ENCODE measurements at places on chromosomes 16 and 17.

GRCh38 chr16:89381788-89382187 is 108.6 kb downstream of the ANKRD11 start:
- DNase-seq = no peak
- peaks cover 62% of the 10 kb centered on the region for H3K4me1 ChIP-seq
- no peak overlapping the region for H3K4me3 ChIP-seq
- H3K36me3 ChIP-seq = no peaks in the 10 kb centered on the region

GRCh38 chr16:73048292-73049080 is 558 bp upstream of the ZFHX3 start:
- no peaks in the 10 kb centered on the region for H3K36me3 ChIP-seq
- DNase-seq = no peak
- peak overlapping the region; percentile 86 for H3K4me3 ChIP-seq
- peak overlapping the region; percentile 95 for H3K27ac ChIP-seq
- peaks cover 47% of the 10 kb centered on the region for H3K4me1 ChIP-seq
- no peaks in the 10 kb centered on the region for H3K27me3 ChIP-seq

DNA sequence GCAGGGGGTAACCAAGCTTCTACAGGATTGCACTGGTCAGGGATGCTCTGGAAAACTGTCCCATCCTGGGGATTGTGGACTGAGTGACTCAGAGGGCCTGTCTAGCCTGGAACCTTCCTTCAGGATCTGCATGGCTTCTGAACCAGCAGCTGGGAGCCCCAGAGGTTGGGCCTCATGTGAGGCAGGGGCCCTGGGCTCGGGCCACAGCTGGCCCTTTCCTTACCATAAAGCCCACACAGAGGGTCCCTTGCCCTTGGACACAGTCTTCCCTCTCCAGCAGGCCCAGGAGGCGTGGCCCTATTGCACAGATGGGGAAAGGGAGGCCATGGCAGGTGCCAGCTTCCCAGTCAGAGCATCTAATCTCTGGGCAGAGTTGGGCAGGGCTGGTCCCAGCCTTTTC is 30.5 kb downstream of the ADCY7 start:
- H3K27ac ChIP-seq = no peak overlapping the region
- H3K4me1 ChIP-seq = no peaks in the 10 kb centered on the region
- peak; percentile 45 for DNase-seq
- no peak overlapping the region for H3K4me3 ChIP-seq
- no peaks in the 10 kb centered on the region for H3K27me3 ChIP-seq
- peaks cover 31% of the 10 kb centered on the region for H3K36me3 ChIP-seq

- no peak overlapping the region for H3K27ac ChIP-seq
- no peak for DNase-seq
- no peaks in the 10 kb centered on the region for H3K27me3 ChIP-seq
- H3K36me3 ChIP-seq = peaks cover 92% of the 10 kb centered on the region
- H3K4me3 ChIP-seq = no peak overlapping the region
These were observed 44.2 kb upstream of the TRAP1 start for GRCh38 chr16:3761375-3762106.

DNA sequence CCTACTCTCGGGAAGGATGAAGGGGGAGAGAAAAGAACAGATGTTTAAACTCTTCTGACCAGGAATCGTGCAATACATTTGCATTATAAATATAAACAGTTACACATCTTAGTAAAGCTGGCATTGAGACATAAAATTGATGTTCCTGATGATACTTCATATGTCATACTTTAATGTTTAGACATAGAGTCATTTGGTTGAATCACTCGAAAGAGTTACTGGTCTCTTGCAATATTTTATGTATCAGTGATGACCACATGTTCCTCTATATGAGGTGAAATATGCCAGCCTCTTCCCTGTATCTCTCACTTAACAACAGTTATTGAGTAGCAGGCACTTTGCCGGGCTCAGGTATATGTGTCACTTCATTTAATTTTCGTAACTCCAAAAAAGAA is 49.7 kb upstream of the PMFBP1 start:
- H3K27me3 ChIP-seq = no peaks in the 10 kb centered on the region
- no peaks in the 10 kb centered on the region for H3K4me1 ChIP-seq
- no peaks in the 10 kb centered on the region for H3K36me3 ChIP-seq
- no peak for DNase-seq
- H3K27ac ChIP-seq = no peak overlapping the region
- H3K4me3 ChIP-seq = no peak overlapping the region

GRCh38 chr16:46885960-46886763 is 2.0 kb downstream of the GPT2 start:
- DNase-seq = no peak
- H3K27ac ChIP-seq = peak overlapping the region; percentile 76
- H3K4me3 ChIP-seq = peak overlapping the region; percentile 95
- peaks cover 54% of the 10 kb centered on the region for H3K4me1 ChIP-seq

- H3K36me3 ChIP-seq = no peaks in the 10 kb centered on the region
- H3K4me1 ChIP-seq = peaks cover 2% of the 10 kb centered on the region
- no peak overlapping the region for H3K4me3 ChIP-seq
- no peak for DNase-seq
These were observed 12.8 kb downstream of the TSPOAP1 start for GRCh38 chr17:58315750-58316149.

DNA sequence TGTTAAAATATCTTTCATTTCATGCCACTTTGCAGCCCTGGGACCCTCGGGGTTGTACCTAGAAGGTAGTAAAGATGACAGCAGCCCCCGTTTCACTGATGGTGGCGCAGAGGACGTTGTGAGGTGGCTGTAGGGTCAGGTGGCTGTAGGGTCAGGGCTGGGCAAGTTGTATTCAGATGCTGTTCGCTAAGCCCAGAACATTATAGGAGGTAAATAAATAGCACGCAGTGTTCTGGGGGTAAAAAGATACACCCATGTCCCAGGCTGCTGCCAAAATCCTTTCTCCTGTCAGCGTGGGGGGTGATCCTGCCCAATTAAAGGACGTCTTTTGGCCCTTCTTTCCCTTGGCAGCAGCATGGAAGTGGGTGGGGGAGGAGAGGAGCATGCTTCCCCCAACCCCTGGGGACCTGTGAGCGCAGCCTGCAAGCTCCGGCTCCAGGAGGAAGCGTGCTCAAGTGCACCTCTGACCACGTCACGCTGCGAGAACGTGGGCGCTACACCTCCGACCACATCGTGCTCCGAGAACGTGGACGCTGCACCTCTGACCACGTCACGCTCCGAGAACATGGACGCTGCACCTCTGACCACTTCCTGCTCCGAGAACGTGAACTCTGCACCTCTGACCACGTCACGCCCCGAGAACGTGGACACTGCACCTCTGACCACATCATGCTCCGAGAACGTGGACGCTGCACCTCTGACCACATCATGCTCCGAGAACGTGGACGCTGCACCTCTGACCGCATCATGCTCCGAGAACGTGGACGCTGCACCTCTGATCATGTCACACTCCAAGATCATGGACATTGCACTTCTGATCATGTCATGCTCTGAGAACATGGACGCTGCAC is 182.1 kb downstream of the RPTOR start:
- H3K27ac ChIP-seq = no peak overlapping the region
- DNase-seq = no peak
- H3K36me3 ChIP-seq = peaks cover 10% of the 10 kb centered on the region
- no peak overlapping the region for H3K4me3 ChIP-seq
- no peaks in the 10 kb centered on the region for H3K27me3 ChIP-seq
- peaks cover 12% of the 10 kb centered on the region for H3K4me1 ChIP-seq

GRCh38 chr16:82807311-82807710 is 180.5 kb downstream of the CDH13 start:
- no peak for DNase-seq
- no peak overlapping the region for H3K4me3 ChIP-seq
- no peaks in the 10 kb centered on the region for H3K4me1 ChIP-seq
- H3K36me3 ChIP-seq = no peaks in the 10 kb centered on the region
- H3K27me3 ChIP-seq = no peaks in the 10 kb centered on the region
- H3K27ac ChIP-seq = no peak overlapping the region

- H3K27ac ChIP-seq = no peak overlapping the region
- no peak for DNase-seq
- H3K4me1 ChIP-seq = no peaks in the 10 kb centered on the region
- H3K4me3 ChIP-seq = no peak overlapping the region
- no peaks in the 10 kb centered on the region for H3K36me3 ChIP-seq
These were observed 82.6 kb downstream of the DYNLRB2 start for GRCh38 chr16:80623376-80623775.

GRCh38 chr16:22815863-22816262 is 1.9 kb downstream of the HS3ST2 start:
- peaks cover 37% of the 10 kb centered on the region for H3K27me3 ChIP-seq
- H3K4me3 ChIP-seq = peak overlapping the region; percentile 69
- no peaks in the 10 kb centered on the region for H3K36me3 ChIP-seq
- DNase-seq = no peak
- H3K4me1 ChIP-seq = peaks cover 16% of the 10 kb centered on the region

GRCh38 chr16:69903865-69904415 is 47.2 kb upstream of the CLEC18A start:
- no peaks in the 10 kb centered on the region for H3K27me3 ChIP-seq
- peaks cover 5% of the 10 kb centered on the region for H3K36me3 ChIP-seq
- H3K27ac ChIP-seq = no peak overlapping the region

DNA sequence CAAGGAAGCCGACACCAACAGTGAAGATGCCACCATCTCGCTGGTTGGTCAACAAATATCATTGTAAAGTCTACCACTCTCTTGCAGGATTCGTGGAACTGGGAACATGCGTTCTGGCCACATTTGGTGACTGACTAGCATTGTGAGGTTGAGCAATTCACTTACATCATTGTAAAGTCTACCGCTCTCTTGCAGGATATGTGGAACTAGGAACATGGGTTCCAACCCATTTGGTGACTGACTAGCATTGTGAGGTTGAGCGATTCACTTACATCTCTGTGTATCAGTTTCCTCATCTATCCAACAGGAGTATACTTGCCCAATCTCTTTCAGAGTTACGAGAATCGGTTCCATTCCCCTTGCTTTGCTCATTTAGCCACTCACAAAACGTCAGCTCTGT is 42.6 kb upstream of the RPH3AL start:
- H3K27ac ChIP-seq = no peak overlapping the region
- no peaks in the 10 kb centered on the region for H3K36me3 ChIP-seq
- H3K4me3 ChIP-seq = no peak overlapping the region
- H3K27me3 ChIP-seq = no peaks in the 10 kb centered on the region
- no peak for DNase-seq

DNA sequence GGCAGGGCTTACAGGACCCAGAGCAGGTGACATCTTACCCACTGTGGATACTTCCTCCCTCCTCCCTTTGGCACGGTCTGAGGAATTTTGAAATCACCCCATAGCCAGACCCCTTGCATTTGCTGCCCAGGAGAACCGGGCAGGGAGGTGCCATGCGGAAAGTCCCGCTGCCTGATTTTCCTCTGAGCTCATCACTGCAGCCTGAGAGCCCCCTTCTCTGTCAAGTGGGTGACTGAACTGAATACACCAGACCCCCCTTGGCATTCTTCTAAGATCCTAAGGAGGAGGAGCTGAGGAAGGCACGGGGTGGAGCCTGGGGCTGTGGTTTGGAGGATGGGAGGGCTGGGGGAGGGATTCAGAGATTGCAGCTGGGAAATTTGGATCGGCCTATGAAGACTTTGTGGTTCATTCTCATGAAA is 173.4 kb downstream of the RAB11FIP4 start:
- H3K27ac ChIP-seq = peak overlapping the region; percentile 13
- H3K4me1 ChIP-seq = peaks cover 81% of the 10 kb centered on the region
- no peaks in the 10 kb centered on the region for H3K27me3 ChIP-seq
- no peaks in the 10 kb centered on the region for H3K36me3 ChIP-seq
- no peak for DNase-seq
- H3K4me3 ChIP-seq = no peak overlapping the region

DNA sequence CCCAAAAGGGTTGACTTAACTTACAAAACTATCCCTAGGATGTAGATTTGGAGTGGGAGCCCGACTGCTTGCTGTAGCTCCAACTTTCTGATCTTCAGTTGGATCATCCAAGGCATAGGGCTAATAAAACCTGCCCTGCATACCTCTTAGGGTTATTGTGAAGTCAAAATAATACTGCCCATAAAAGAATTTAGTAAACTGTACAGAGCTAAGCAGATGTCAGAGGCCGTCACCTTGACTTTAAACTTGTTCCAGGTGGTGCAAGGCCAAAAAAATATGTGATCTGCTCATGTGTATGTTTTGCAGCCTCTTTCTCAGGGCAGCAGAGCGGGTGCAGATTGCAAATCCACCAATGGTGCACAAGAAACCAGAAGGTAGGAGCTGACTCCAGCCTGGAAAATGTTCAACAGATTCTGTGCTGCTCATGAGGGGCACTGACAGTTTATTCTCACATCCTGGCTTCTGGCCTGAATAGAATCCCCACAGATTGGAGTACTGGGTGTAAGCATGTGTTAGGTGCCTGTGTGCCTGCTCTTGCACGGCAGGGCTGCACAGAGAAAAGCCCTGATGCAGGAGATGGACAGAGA is 180.7 kb downstream of the MAP2K4 start:
- no peaks in the 10 kb centered on the region for H3K27me3 ChIP-seq
- no peaks in the 10 kb centered on the region for H3K4me1 ChIP-seq
- no peak overlapping the region for H3K27ac ChIP-seq
- H3K4me3 ChIP-seq = no peak overlapping the region
- DNase-seq = peak; percentile 9

DNA sequence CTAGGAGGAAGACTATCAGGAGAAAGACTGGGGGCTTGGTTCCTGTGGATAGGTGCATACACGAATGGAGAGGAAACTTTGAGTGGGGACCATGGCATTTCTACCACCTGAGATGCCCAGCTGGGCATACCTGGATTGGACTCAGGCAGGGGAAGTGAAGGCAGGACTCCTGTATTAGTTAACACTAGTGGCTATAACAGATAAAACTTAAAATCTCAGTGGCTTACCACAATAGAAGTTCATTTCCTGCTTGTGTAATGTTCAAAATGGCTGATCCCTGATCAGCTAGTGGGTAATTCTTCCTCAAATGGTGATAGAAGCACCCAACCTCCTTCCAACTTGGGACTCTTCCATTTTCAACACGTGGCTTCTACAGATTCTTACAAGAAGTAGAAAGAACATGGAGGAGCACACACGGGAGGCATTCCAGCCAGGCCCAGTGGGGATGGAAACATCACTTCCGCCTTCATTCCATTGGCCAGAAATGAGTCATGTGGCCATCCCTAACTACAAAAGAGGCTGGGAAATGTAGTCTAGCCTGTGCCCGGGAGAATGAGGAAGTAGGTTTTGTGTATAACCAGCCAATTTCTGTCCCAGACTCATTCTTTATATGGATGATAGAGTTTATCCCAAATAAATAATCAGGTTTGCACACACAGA is 112.1 kb downstream of the UTP18 start:
- no peaks in the 10 kb centered on the region for H3K4me1 ChIP-seq
- no peaks in the 10 kb centered on the region for H3K36me3 ChIP-seq
- no peak for DNase-seq
- H3K27ac ChIP-seq = no peak overlapping the region
- H3K27me3 ChIP-seq = no peaks in the 10 kb centered on the region

GRCh38 chr16:86952769-86953168 is 364.4 kb downstream of the C16orf95 start:
- H3K36me3 ChIP-seq = no peaks in the 10 kb centered on the region
- no peak for DNase-seq
- H3K4me1 ChIP-seq = peaks cover 4% of the 10 kb centered on the region
- peaks cover 38% of the 10 kb centered on the region for H3K27me3 ChIP-seq
- H3K27ac ChIP-seq = peak overlapping the region; percentile 76

DNA sequence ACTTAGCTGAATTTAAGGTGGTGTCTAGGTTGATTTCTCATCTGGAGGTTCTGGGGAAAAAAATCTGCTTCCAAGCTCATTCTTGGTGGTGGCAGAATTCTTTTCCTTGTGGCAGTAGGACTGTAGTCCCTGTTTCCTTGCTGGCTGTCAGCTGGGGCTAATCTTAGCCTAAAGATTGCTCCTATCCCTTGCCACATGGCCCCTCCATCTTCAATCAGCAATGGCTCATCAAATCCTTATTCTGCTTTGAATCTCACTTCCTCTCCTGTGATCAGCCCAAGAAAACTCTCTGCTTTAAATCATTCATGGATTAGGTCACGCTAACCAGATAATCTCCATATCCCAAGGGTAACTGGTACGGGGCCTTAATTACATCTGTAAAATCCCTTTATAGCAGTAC is 6.6 kb downstream of the FAM20A start:
- no peak overlapping the region for H3K4me3 ChIP-seq
- DNase-seq = no peak
- H3K36me3 ChIP-seq = no peaks in the 10 kb centered on the region
